ENCODE measurements at places on chromosomes 4 and X.

GRCh38 chrX:74242484-74243138, 61.4 kb upstream of the ZCCHC13 start:
- no peak for DNase-seq

DNA sequence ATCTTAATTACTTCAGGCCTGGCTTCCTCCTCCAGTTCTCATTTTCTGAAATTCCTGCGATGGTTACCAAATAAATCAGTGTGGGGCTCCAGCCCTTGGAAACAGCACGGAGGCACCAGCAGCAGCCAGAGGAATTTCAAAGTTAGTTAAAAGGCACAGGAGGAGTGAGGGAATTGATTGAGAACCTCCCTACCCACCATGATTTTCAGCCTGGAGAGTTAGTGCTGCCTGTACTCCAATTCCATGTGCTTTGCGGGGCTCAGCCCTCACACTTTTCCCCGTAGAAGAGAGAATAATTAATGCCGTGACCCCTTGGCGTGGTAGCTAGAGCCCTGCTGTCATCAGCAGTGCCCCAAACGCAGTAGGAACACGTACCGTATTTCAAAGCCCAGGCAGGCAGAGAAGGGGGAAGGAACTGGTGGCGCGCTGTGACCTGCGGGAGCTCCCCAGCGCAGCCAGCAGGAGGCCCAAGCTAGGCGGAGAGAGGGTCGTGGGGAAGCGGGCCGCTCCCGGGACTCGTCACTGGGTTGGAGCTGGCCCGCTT, 84.0 kb upstream of the IGFBP7 start:
- DNase-seq: peak; percentile 79

GRCh38 chrX:38754102-38754790, 47.0 kb upstream of the MID1IP1 start:
- DNase-seq: peak; percentile 58

GRCh38 chrX:98380106-98380505, 1496.4 kb downstream of the RPA4 start:
- peak; percentile 92 for DNase-seq

GRCh38 chr4:43163101-43163792, 270.7 kb downstream of the GRXCR1 start:
- no peak for DNase-seq

- no peak for DNase-seq
These were observed 64.4 kb upstream of the KLHL13 start for GRCh38 chrX:118181030-118181429.

- peak; percentile 95 for DNase-seq
These were observed 2.7 kb downstream of the CRMP1 start for GRCh38 chr4:5890063-5890727.

- no peak for DNase-seq
These were observed 330.1 kb downstream of the BMPR1B start for GRCh38 chr4:95087657-95088455.

- DNase-seq: peak; percentile 11
These were observed 105.1 kb upstream of the ADGRL3 start for GRCh38 chr4:61094854-61095598.

- no peak for DNase-seq
These were observed 78.6 kb downstream of the PALLD start for GRCh38 chr4:168575473-168575872.

DNA sequence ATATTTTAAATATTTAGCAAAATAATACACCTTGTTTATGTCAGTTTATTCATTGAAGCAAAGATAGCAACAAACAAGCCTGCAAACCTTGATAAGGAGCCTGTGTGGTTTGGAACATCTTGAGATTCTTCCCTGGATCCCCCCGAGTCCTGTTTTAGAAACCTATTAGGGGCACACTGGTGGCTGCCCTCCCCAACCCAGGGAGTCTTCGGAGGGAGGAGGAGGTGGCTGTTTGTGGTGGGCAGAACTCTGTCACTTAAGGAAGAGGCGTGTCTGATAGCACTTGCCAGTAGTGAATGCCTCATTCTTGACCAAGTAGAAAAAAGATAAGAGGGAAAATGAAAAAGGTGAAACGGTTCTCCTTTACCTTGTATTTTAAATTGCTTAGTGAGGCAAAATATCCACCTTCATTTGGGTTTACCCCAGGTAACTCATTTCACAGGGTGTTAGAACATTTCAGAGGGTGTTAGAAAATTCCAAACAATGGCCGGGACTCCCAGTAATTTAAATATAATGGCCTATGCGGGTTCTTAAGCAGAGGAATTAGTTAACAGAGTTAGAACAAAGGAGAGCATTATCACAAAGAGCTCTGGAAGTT, 10.4 kb downstream of the KIT start:
- DNase-seq: no peak

DNA sequence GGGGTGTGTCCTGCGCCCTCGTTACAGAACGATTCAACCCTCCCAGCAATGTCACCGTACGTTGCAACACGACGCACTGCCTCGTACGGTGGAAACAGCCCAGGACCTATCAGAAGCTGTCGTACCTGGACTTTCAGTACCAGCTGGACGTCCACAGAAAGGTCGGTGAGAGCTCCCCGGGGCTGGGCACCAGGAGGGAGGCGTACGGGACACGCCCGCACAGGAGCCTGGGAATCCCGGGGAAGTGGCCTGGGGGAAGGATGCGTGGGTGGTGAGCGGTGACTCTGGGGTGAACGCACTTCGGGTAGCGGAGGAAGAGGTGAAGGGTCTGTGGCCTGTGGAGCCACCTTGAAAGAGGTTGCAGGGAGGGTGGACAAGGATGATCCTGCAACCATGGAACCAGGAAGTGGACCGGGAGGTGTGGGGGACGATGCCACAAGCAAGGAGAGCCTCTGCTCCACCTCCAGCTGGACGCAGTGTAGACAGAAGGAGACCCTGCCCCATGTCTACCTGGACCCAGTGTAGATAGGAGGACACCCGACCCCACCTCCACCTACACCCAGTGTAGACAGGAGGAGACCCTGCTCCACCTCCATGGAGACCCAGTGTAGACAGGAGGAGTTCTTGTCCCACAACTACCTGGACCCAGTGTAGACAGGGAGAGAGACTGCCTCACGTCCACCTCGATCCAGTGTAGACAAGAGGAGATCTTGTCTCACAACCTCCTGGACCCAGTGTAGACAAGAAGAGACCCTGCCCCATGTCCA, 25.9 kb downstream of the CSF2RA start:
- no peak for DNase-seq

DNA sequence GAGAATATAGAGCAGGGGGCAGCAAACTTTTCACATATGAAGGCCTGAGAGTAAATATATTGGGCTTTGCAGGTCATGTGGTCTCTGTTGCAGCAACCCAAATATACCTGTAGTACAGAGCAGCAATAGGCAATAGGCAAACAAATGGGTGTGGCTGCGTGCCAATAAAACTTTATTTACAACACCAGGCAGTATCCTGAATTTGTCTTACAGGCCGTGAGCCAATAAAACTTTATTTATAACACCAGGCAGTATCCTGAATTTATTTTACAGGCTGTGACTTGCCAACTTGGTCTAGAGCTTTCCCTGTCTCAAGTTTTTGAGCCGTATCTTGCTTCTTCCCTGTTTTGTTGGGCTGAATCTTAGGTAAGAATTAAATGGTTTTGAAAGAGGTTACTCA, 118.2 kb downstream of the PHEX start:
- DNase-seq: no peak

DNA sequence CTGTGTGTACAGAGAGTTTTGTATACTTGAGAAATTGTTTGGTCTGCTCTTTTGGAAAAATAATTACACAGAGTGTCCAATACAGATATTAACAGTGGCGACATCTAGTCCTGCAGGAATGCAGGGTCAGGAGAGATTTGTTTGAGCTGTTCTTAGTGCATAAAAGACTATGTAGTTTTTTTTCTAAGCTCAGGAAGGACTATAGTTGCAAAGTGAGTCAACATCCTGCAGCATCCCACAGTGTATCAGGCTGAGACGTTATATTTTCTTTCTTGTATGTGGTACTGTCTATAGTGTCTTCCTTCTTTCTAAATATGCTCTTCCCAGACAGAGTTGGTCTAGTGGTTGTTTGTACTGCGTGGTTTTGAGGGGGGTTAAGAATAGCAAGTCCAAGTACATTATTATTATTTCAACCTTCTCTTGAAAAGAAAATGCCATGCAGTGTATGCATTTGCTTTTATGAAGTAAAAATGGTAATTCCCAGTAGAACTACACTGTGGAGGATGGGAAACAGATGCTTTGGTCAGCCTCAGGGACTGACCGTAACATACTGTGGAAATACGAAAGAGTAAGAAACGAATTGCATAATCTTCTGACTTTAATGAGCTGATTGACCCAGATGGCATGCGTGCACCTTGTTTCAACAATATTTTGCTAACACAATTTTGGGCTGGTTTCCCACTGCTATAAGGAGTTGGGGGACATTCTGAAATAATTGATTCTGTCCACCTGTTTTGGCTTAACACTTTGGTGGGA, 67.4 kb downstream of the DMP1 start:
- no peak for DNase-seq

DNA sequence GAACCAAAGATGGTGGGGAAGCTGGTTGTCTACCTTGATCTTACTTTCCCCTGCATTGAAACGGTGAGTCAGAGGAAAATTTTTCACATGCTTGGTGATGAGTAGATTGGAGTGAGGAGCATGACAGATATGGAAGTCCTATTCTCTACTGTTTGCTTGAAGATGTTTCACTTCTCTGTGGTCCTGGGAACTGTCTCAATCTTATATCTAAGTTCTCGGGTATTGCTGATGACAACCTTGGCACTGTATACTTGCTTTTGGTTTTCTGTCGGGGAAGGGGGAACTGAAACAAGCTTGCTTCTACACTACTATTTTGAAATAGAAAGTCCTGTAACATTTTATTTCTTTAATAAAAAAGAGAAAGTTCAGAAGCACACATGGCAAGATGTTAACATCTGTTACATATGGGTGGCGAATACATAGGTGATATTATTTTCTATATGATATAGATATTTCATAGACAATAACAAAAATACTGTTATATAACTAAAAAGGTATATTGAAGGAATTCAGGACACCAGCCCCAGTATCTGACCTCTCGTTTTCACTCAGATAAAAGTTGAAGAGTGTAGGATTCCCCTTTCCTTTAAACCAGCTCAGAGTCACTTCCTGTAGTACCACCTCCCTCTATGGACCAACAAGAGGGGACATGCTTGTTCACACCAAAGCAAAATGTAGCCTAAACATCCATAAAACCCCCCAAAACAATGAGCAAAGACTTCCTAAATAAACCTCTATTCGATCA, 88.8 kb downstream of the FMR1NB start:
- no peak for DNase-seq

GRCh38 chr4:48557478-48557877, 67.4 kb downstream of the ZAR1 start:
- peak; percentile 18 for DNase-seq

GRCh38 chr4:48031802-48032525, 15.4 kb downstream of the NIPAL1 start:
- no peak for DNase-seq

- DNase-seq: no peak
These were observed 170.5 kb upstream of the EMCN start for GRCh38 chr4:100688368-100688767.

DNA sequence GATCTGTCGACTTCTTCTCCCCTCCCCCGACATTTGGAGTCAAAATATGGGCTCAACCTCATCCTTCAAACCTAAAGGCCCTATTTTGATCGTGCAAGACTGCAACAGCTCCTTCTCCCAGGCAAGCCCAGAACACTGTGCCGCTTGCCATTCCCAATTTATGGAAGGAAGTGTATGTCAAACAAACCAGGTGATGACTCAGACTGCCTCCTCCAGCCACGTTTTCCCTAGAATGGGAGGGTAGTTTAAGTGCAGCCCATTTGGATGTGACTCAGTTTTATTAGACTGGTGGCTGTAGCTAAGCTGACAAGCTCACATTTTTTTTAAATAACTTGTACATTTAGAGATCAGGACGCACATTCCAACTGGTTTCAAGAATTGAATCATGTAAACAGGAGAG, 570.4 kb upstream of the DIPK2B start:
- peak; percentile 56 for DNase-seq

- DNase-seq: no peak
These were observed 167.4 kb downstream of the COL4A6 start for GRCh38 chrX:108270739-108271396.

DNA sequence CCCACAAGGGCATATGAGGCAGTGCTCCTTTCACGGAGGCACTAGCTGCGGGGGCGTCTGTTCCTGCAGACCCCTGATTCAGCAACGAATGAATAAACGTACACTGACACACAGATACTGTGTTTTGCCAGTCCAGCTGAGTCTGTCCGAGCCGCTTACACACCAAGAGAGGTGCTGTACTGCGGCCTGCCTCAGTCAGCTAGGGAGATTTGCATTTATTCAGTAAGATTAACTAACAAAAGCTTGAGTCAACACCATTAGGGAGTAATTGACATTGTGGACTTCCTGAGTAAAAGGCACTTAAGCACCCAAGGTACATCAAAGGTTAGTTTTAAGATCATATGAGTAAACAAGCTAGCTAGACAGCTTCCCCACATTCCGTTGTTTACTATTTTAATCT, 31.0 kb upstream of the BEX4 start:
- peak; percentile 54 for DNase-seq

DNA sequence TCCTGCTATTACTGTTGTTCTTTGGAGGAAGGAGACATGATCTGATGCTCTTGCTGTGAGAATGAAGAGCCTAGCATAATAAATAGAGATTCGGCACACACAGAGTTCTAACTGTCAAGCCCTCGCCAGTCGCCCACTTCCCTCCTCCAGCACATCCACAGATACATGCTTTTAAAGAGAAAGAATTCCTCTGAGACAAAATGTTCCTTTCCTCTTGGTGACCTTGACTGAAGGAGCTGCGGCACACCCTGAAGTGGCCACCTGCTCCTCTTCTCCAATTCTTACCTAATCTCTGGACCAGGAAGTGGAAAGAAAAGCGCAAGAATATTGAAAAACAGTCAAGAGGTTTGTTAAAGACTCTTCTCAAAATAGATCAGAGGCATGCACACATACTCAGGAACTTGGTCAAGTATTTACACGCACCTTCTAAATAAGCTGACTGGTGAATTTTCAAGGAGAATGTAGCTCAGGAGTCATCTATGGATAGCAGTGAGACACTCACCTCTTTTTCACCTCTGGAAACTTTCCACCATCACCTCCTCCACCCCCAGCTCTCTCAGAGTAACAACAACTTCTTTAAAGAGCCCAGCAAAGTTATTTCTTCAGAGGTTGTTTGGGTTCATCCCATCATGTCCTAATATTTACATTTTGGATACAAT, 95.4 kb downstream of the PARM1 start:
- no peak for DNase-seq
